Activated CD8-positive, alpha-beta memory T cell treated with anti-CD3 and anti-CD28 coated beads for 1 hour (primary cell): ENCODE measurements at places on chromosomes 2 and 18.

DNA sequence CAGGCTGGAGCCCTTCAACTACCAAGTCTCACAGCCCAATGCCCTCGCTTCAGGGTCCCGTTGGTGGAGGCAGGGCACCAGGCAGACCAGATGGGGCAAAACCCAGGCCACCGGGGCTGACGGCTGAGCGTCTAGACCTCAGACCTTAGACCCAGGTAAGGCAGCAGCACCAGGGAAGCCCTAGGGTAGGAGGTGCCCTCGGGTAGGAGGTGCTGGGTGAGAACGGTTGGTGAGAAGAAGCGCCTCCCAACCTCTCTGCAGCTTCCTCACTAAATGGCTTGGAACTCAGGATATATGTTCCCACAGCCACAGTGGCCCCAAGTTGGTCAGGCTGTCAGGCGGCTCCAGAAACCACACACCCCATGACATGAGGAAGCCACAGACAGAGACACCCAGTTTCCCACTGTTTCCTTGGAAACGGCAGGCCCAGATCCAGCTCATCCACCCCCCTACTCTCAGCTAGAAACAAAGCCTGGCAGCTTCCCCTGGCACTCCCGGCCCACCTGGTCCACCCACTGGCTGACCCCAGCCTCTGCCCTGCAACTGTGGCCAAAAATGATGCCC lies 13.1 kb upstream of the MLPH start:
- no peak for DNase-seq

GRCh38 chr18:35024965-35025364 lies 16.2 kb upstream of the MAPRE2 start:
- DNase-seq, result no peak

GRCh38 chr2:167862296-167862695 lies 385.1 kb downstream of the STK39 start:
- DNase-seq, result no peak

- DNase-seq, result no peak
Measured at GRCh38 chr2:117979911-117980701, 33.8 kb downstream of the CCDC93 start.

DNA sequence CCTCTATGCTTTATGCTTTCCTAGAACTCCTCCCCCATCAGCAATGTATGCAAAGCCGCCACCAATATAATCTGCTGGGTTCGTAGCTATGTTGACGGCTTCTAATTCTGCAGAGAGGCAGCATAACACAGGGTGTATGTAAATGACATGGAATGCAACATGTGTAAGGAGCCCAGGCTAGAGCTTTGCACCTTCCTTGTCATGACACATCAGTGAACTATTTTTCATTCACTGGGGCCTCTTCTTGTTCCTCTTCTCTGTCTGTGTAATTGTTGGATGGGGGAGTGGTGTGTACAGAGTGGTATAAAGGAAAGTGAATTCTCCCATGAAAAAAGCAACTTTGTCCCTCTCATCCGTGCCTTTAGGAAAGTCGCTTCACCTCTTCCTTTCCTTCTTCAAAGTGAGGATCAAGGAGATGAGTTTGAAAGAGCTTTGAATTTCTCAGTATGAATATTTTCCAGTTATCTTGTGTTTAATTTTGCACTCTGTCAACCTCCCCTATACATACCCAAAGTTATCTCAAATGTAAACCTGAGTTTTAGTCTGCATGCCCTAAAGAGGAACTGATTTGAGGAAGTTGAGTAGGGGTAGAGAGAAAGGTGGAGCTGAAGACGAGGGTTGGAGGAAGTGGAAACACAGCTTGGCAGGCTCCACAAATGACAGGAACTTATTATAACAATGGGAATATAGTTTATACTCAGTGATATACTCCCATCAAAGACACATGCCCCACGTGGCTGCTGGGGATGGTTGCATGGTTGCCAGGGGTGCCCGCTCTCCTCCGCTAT lies 74.9 kb upstream of the ARL4C start:
- no peak for DNase-seq

GRCh38 chr2:177545981-177546585 lies 153.5 kb downstream of the AGPS start:
- DNase-seq, result no peak

DNA sequence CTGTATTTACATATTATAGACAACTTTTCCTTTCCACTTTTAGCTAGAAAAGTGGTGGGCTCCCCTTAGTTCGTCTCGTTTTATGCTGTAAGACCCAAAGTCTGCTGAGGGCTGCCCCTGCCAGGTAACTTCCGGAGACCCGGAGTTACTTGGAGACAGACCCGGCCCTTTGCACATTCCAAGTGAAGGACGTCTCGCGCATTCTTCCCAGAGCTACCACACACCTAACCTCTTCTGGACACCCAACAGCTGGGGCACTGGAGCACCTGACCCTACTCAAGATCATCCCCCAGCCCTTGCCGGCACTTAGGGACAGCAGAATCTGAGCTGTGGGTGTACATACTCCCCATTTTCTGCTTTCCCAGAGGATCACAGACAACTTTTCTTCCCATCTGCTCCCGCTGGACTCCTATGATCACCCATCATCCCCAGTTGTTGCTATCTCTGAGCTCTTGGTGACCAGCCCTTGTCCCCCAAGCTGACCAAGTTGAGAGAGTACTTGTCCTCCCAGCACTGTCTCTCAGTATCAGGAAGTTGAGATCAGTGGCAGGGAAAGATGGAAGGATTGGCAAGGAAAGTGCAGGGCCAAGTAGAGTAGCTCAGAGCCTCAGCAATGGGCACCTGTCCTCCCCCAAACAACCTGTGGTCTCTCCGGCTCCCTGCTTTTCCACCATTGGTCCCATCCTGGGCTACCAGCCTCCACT lies 8.4 kb upstream of the SATB2 start:
- no peak for DNase-seq

GRCh38 chr18:76460482-76460881 lies 34.6 kb downstream of the ZNF516 start:
- no peak for DNase-seq

DNA sequence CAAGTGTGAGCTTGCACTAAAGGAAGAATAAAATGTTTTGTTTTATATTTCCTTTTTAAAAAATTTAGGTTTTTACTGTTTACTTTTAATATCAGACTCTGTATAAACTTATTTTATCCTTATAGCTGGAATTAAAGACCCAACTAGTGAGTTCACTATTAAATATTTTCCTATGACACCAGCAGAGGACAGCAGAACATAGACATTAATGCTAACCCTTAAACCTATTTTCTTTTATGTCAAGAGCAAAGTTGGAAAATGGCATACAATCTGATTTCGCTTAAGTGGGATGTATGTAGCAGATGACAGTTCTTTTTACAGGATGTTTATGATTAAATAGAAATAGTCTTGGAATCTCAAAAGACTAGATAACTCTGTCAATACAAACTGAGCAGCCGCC lies 188.2 kb upstream of the XIRP2 start:
- DNase-seq, result no peak

- DNase-seq, result no peak
Measured at GRCh38 chr2:211756266-211756665, 782.3 kb downstream of the ERBB4 start.

GRCh38 chr2:54881759-54882158 lies 158.3 kb downstream of the EML6 start:
- DNase-seq, result no peak

- no peak for DNase-seq
Measured at GRCh38 chr2:165725421-165725820, 68.6 kb downstream of the GALNT3 start.

GRCh38 chr2:124088616-124089015 lies 63.5 kb downstream of the CNTNAP5 start:
- no peak for DNase-seq

GRCh38 chr2:224436634-224437033 lies 34.7 kb upstream of the FAM124B start:
- DNase-seq, result no peak

- DNase-seq, result no peak
Measured at GRCh38 chr2:225667445-225667844, 267.9 kb downstream of the NYAP2 start.

GRCh38 chr18:76589316-76589715 lies 94.3 kb upstream of the ZNF516 start:
- DNase-seq, result no peak

DNA sequence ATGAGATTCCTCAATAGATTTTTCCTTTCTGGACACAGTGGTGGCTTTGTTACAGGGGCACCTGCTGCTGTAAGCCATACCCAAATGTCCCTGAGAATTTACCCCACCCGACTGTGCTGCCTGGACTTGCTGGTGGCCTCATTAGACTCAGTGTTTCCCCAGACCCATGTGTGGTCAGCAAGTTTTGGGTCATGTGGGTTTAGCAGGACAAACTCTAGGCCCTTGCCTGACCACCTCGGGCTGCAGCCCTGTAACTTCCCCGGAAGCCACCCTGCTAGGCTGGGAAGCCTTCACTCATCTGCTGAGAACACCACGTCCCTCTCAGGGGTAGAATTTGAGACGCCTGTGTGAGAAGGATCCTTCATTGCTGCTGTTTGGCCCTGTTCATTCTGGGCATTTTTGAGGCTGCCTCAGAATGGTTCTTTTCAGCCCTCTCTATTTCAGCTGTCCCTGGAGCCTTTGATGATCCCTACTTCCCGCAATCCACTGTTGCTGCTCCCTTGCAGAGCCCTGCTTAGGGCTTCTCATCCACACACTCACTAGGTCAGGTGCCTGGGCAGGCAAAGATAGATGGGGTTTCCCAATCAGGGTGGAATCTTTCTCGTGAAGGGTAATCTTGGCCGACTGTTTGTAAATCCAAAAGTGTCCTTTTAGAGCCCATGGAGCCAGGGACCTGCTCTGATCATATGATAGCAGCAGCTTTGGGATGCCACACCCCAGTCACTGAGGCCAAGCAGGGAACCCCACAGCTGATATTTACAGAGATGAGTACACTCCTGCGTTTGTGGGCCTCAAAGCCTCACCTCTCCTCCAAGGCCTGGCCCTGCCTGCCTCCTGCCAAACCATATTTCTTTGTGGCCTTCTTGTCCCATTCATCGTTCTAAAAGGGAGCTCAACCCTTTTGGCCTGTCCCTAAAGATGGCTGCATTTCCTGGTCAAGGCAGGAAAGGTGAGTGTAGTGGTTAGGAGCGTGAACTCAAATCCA lies 6.7 kb downstream of the EHD3 start:
- no peak for DNase-seq

GRCh38 chr18:44065206-44065605 lies 615.5 kb upstream of the SETBP1 start:
- no peak for DNase-seq

DNA sequence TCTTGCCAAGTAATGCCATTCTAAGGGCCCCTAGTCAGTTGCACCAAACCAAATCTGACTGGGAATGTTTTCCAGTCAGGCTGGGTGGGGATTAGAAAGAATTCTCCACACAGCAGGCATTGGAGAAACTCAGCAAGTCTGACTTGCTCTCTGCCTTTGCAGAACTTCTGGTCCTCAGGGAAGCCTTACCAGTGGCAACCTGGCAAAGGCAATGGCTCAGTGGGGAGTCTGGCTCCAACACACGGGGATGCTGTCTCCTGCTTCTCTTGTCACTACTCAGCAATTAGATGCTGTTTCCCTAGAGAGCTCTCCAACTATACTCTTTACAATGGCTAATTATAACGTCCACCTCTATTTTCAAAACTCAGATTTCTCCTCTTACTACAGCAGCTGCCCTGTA lies 810.7 kb downstream of the LRRTM4 start:
- DNase-seq, result no peak

DNA sequence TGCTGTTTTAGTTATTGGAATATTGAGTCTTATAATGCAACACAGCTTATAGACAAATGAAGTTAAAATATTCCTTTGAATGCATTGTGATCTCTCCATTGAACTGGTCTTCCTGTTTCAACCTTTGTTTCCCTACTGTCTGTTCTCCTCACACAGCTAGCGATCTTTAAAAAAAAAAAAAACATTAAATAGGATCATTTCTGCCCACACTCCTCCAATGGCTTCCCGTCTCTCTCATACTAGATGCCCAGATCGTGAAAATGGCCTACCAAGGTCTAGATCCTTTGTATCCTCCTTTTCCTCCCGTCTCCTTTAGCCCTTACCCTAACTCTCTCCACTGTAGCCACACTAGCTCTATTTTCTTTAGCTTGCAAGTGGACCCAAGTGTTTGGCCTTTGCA lies 2.4 kb downstream of the FAM171B start:
- DNase-seq, result no peak

GRCh38 chr2:156901373-156902031 lies 356.0 kb upstream of the GALNT5 start:
- no peak for DNase-seq

- DNase-seq, result no peak
Measured at GRCh38 chr2:184371641-184372040, 226.7 kb upstream of the ZNF804A start.

- DNase-seq, result no peak
Measured at GRCh38 chr2:85998071-85998991, 107.4 kb downstream of the POLR1A start.

DNA sequence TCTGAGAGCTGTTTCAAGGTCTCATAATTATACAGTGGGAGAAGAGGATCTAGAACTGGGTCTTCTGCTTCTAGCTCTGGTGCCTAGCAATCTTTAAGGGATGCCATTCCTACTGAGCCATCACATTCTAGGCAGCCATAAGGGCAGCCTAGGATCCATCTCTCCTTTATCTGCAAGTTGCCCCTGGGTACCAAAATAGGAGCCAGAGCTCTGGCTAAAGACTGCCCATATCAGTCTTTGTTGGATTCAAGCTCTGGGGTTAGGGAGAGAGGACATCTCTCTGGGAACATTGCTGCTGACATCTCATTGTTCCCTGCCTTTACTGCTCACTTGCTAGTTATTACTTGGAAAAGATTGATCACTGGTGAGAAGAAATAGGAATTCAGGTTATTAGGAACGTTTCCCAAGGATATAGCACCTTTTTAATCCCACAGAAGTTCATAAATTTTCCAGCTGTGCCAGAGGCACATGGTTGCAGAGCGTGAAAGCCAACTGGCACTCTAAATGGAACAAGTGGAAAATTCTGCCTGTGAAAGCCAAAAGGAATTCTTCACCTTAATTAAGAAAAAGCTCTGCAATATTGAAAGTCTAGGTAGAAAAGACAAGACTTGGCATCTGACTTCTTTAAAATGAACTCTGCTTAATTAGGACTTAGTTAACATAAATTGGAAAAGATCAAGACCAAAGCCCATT lies 102.2 kb downstream of the CDC42EP3 start:
- DNase-seq, result no peak

DNA sequence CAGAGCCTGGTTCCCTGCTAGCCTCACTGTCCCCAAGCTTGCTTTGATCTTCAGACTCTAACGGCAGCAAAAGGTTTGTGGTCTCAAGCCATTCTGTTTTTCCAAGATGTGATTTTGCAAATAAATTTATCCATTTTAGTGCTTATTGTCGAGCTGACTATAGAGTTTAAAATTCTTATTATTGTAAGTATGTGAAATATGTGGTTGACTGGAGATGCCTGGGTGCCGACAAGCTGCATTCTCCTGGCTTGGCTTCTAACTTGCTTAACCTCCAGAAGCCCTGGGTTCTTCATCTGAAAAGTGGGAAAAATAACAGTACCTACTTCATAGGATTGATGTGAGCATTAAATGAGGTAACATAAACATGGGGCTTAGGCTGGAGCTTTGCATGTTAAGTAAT lies 9.9 kb upstream of the EDAR start:
- DNase-seq, result no peak

DNA sequence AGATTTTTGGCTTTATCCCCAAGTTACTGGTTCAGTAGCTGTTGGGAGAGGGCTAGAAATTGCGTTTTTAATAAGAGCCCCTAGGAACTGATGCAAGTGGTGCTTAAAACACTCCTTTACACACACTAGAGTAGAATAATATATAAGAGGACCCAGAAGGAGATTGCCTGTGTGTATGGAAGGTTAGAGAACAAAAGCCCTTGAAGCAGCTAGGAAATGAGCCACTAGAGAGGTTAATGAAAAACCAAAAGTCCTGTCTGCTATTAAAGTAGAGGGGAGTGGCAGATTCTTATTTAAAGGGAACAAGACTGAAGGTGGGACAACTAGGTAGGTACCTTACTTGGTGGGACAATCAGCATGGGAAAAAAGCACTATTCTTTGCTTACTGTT lies 14.4 kb upstream of the SLC39A10 start:
- DNase-seq, result no peak
